Glutamatergic neuron (in vitro differentiated cells): ENCODE measurements at places on chromosomes 11 and 22. TPM values are rescaled to one million over a fixed set of nuclear protein-coding genes. Genes with fewer than 3 reads are reported as not detected.

- H3K27me3 ChIP-seq, result peaks cover 5% of the 10 kb centered on the region
- no peak for DNase-seq
- H3K36me3 ChIP-seq, result peaks cover 15% of the 10 kb centered on the region
- no peak overlapping the region for H3K27ac ChIP-seq
- no peak overlapping the region for H3K4me3 ChIP-seq
Observed at GRCh38 chr11:72363112-72363511, 71.2 kb downstream of the CLPB start.

DNA sequence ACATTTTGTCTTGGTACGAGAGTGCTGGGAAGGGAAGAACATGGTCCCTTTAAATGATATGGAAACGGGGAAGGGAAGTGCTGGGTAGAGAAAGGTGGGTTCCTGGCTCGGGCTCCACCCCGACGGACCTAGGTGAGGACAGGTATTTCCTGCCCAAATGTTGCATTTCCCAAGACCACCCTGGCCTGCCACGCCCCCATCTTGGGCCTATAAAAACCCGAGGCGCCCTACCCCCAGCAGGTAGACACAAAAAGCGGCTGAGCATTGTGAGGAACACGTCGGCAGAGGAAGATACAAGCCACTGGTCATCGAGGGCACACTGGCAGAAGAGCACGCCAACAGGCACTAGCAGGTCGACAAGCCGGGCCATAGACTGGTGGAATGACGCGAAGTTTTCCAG lies 99.4 kb downstream of the AASDHPPT start:
- H3K27ac ChIP-seq, result no peak overlapping the region
- peaks cover 2% of the 10 kb centered on the region for H3K27me3 ChIP-seq
- H3K36me3 ChIP-seq, result no peaks in the 10 kb centered on the region
- H3K4me3 ChIP-seq, result no peak overlapping the region
- no peak for DNase-seq

DNA sequence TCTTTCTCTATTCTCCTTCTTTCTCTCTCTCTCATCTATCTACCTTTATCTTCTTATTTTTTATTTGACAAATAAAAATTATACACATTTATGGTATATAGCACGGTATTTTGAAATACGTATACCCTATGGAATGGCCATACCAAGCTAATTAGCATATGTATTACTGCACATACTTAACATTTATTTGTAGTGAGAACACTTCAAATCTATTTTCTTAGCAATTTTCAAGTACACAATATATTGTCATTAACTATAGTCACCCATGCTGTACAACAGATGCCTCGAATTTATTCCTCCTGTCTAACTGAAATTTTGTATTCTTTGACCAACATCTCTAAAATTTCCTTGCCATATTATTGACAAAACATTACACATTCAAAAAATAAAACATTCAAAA lies 447.1 kb downstream of the MIAT start:
- no peak overlapping the region for H3K4me3 ChIP-seq
- no peak for DNase-seq
- no peaks in the 10 kb centered on the region for H3K36me3 ChIP-seq
- H3K27ac ChIP-seq, result no peak overlapping the region

DNA sequence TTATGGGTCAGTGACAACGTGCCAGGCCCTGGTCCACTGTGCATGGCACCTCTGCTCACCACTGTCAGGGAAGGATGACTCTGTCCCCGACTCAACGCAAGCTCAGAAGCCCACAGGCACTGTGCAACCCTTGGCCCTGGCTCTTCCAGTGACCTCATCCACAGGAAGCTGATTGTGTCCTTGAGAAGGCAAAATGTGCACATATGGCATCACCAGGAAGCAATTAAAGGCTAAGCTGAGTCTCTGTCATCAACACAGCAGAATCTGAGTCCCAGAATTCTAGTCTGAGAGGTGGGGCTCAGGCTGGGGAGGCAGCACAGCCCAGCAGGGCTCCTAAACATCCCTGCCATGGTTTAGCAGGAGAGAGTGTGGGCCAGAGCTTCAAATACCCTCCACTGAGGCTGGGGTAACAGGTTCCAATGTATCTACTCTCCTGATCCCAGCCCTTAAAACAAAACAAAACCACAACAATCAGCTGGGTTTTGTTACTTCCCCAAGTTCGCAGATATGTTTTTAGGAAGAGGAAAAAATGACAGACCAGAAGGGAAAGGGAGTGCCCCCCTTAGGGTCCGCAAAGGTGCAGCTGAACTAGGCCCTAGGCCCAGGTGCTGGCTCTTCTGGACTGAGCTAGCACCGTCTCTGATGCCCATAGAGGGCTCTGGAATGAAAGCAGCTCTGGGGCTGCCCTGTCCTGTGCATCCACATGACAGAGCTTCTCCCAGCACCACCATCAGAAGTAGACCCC lies 33.5 kb upstream of the GNAZ start:
- peaks cover 28% of the 10 kb centered on the region for H3K4me1 ChIP-seq
- H3K27me3 ChIP-seq, result peaks cover 12% of the 10 kb centered on the region
- no peak for DNase-seq
- peaks cover 6% of the 10 kb centered on the region for H3K36me3 ChIP-seq
- peak overlapping the region; percentile 87 for H3K27ac ChIP-seq
- H3K4me3 ChIP-seq, result no peak overlapping the region

DNA sequence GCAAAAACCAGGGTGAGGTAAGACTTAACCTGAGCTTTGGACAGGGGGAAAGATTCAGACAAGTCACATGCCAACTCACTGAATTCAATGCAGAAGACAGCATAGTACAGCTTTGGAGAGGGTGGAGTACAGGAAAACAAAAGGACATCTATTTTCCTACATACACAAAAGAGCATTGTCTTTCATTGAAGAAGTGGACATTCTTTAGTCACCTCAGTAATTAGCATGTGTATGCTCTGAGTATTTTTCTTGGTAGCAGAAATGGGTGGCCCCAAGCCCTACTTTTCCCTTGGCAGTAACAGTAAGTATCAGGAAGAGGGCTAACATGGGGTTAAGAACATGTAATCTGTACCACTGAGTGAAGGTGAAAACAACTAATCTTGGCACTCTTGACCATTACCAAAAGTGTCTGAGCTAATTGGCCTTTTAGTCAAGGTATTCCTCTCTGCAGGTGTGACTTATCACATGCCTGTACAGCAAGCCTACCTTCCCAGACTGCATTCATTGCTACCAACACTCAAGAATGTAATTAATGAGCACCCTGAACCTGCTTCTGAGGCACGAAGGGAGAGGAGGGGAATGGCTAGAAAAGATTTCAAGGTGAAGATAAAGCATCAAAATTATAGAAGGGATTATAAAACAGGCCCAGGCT lies 33.9 kb downstream of the SYTL2 start:
- no peak overlapping the region for H3K4me3 ChIP-seq
- no peaks in the 10 kb centered on the region for H3K36me3 ChIP-seq
- H3K4me1 ChIP-seq, result peaks cover 7% of the 10 kb centered on the region
- H3K27me3 ChIP-seq, result peaks cover 2% of the 10 kb centered on the region
- H3K27ac ChIP-seq, result no peak overlapping the region
- no peak for DNase-seq

MUC15 gene
- not detected for total RNA-seq

PLEKHB1 gene
- 4.8 TPM for total RNA-seq

- no peak overlapping the region for H3K4me3 ChIP-seq
- H3K4me1 ChIP-seq, result peaks cover 3% of the 10 kb centered on the region
- H3K27me3 ChIP-seq, result no peaks in the 10 kb centered on the region
Observed at GRCh38 chr11:92340839-92341238, 116.2 kb downstream of the FAT3 start.

DNA sequence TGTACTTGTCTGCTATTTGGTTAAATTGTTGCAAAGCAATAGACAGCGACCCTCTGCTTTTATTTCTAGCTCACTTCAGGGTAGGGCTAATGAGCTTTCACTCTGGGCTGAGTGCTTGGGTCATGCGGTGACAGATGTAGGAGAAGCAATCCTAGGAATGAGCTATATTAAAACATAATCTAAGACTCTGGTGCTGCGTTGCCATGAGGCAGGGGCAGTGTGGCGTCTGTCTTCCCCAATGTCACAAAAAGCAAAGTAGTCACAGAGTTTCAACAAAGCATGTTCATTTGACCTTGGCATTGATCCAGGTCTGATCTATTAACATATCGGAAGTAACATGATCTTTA lies 55.5 kb upstream of the GRAMD1B start:
- DNase-seq, result no peak
- H3K4me3 ChIP-seq, result no peak overlapping the region
- H3K27me3 ChIP-seq, result no peaks in the 10 kb centered on the region
- H3K36me3 ChIP-seq, result no peaks in the 10 kb centered on the region
- H3K27ac ChIP-seq, result no peak overlapping the region

SRSF8 gene
- total RNA-seq, result 45.2 TPM

FAM180B gene
- total RNA-seq, result not detected

PHF21A gene
- total RNA-seq, result 71.1 TPM

DNA sequence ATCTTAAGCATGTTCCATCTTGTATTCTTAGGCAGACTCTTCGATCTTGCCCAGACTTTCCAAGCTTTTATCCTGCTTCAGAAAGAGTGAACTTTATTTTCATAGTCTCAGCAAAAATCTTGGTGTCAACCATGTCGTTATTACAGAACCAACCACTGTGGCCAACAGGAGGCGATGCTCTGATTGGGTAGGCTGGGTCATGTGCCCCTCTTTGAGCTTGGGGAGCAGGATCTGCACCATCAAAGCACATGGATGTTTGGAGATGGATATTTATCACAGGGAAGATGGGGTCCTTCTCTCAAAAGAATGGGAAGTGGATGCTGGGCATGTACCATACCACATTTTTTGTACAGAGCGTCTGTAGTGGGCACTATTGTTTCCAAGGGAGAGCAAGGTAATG lies 197.4 kb downstream of the MYO18B start:
- no peak overlapping the region for H3K27ac ChIP-seq
- H3K4me1 ChIP-seq, result peaks cover 33% of the 10 kb centered on the region
- peaks cover 21% of the 10 kb centered on the region for H3K27me3 ChIP-seq
- H3K36me3 ChIP-seq, result peaks cover 8% of the 10 kb centered on the region
- no peak overlapping the region for H3K4me3 ChIP-seq

DNA sequence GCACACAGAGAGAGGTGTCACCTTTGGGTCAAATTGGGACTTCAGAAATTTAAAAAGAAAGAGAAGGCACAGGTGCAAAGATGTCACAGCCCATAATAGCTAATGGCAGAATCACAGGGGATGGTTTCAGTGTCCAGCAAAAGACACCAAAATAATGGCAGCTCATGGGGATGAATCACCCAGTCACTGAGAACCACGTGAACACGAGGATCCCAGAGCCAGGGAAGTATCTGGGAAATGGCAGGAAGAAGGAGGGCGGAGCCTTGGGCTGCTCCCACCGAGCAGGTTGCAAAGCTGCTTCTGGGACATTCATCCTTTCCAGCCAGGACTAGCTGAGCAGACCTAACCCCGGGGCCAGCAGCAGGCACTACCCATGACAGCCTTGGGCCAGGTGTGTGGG lies 45.6 kb downstream of the TRMU start:
- no peak overlapping the region for H3K4me3 ChIP-seq
- peaks cover 10% of the 10 kb centered on the region for H3K4me1 ChIP-seq
- H3K36me3 ChIP-seq, result no peaks in the 10 kb centered on the region
- DNase-seq, result no peak
- H3K27ac ChIP-seq, result no peak overlapping the region
- H3K27me3 ChIP-seq, result peaks cover 8% of the 10 kb centered on the region

DNA sequence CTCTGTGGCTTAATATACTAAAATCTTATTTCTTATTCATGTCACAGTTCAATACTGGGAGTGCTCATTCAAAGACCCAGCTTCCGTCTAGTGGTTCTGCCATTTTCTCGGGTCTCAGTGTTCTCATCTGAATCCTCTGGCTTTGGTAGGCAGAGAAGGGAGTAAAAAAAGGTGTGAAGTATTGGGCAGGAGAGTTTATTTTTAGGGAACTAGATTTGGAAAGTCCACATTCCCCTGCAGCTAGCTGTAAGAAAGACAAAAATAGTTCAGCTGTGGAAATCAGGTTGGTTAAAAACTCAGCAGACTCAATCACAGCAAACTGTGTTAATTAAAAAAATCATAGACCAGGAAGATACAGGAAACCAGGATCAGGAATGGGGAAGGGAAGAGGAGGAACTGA lies 4.1 kb upstream of the LYVE1 start:
- DNase-seq, result no peak
- no peak overlapping the region for H3K27ac ChIP-seq
- no peaks in the 10 kb centered on the region for H3K36me3 ChIP-seq
- no peaks in the 10 kb centered on the region for H3K27me3 ChIP-seq
- no peaks in the 10 kb centered on the region for H3K4me1 ChIP-seq

- H3K27ac ChIP-seq, result no peak overlapping the region
- H3K36me3 ChIP-seq, result no peaks in the 10 kb centered on the region
- DNase-seq, result no peak
- H3K4me1 ChIP-seq, result peaks cover 6% of the 10 kb centered on the region
Observed at GRCh38 chr11:66595245-66595904, 2.4 kb downstream of the CCS start.

- peak overlapping the region; percentile 80 for H3K27ac ChIP-seq
- peaks cover 3% of the 10 kb centered on the region for H3K27me3 ChIP-seq
Observed at GRCh38 chr11:66225066-66225465, 43.4 kb upstream of the RAB1B start.

VSIG10L2 gene
- total RNA-seq, result not detected

DNA sequence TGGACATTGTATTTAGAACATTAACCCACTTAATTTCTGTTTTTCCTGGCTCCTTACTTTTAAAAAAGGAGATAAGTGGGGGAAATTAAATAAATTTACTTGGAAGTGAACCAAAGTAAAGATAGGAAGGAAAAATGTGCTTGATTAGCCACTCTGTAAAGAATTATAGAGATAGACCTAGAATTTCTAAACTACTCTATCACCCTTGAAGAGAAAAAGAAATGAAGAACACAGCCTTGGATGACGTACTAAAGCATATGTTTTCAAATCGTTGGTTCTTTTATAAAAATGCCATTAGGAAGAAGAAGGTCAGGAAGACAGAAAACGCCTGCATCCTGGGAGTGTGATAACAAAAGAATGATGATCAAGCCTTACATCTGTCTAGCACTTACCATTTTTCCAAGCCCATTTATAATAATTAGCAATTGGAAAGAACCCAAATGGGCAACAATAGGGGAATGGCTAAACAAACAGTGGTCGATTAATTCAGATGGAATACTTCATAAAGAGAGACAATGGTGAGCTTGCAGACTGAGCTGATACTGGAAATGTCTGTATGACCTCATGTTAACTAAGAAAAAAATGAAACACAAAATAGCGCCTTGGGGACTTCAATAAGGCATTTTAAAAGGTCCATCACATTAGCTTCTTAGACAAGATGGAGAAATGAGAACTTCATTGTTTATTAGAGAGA lies 81.0 kb upstream of the LRRC55 start:
- peak overlapping the region; percentile 80 for H3K27ac ChIP-seq
- H3K36me3 ChIP-seq, result no peaks in the 10 kb centered on the region
- DNase-seq, result no peak
- H3K4me3 ChIP-seq, result no peak overlapping the region
- H3K4me1 ChIP-seq, result peaks cover 10% of the 10 kb centered on the region
- H3K27me3 ChIP-seq, result no peaks in the 10 kb centered on the region

OR52E1 gene
- total RNA-seq, result not detected

GRCh38 chr11:70155386-70155785 lies 47.7 kb upstream of the FADD start:
- H3K4me1 ChIP-seq, result no peaks in the 10 kb centered on the region
- peaks cover 3% of the 10 kb centered on the region for H3K27me3 ChIP-seq
- no peak overlapping the region for H3K4me3 ChIP-seq
- H3K27ac ChIP-seq, result no peak overlapping the region
